ENCODE measurements at places on chromosomes 3 and 15.

- DNase-seq, result no peak
Observed at GRCh38 chr3:72259755-72260587, 475.0 kb upstream of the PROK2 start.

- DNase-seq, result no peak
Observed at GRCh38 chr3:25781758-25782594, 1.3 kb downstream of the NGLY1 start.

DNA sequence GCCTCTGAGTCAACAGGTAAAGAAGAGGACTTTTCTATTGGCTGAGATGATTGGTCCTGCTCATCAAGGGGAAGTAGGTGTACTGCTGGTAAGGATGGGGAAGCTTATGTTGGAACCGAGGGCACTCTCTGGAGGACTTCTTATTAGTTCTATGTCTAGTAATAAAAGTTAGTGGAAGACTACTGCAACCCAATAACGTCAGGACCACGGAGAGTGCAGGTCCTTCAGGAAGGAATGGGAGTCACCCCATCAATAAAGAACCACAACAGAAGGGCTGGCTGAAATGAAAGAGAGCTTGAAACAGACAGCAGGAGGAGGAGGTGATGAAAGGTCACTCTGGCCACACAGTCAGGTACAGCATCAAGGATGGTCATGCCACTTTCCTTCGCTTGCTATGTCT lies 68.8 kb upstream of the PRR23E start:
- DNase-seq, result no peak

DNA sequence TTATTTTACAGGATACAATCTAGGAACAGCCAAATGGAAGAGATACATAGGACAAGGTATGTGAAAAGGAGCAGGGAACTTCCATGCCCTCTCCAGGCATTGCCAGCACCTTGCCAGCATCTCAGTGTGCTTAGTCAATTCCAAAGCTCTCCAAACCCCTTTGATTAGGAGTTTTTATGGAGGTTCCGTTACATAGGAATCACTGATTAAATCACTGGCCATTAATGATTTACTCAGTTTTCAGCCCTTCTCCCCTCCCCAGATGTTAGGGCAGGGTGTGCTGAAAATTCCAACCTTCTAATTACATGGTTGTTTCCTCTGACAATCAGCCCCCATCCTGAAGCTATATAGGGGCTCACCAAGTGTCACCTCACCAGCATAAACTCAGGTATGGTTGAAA lies 11.5 kb downstream of the MYLK start:
- no peak for DNase-seq

GRCh38 chr3:94896994-94897393 lies 834.1 kb downstream of the NSUN3 start:
- no peak for DNase-seq
